PC-3 (cell line): ENCODE measurements at places on chromosomes 5 and 9.

DNA sequence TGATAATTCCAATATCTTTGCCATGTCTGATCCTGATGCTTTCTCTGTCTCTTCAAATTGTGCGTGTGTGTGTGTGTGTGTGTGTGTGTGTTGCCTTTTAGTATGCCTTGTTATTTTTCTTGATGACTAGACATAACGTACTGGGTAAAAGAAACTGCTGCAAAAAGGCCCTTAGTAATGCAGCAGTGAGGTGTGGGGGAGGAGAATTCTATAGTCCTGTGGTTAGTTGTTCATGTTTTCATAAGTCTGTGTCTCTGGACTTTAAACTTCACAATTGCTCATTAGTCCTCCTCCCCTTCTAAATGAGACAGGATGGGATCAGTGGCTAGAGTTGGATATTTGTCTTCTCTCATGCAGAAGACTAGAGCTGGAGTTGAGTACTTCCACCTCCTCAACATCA, 346.2 kb upstream of the IRX1 start:
- DNase-seq, result no peak

DNA sequence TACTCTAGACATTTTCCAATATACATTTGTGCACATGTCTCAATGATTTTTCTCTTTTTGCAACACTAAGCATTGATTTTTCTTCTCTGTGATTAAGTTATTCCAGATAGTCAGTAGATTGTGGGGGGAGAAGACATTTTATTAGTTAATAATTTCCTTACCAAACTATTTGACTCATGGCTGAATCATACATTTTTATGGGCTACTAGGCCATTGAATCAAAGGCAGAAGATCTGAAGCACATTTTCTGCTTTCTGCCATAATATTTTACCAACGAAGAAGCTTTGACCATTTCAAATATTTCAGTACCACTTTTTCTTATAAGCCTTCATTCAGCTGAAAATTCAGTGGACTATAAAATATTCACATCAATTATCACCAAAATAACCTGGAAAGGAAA, 175.6 kb downstream of the IRX2 start:
- peak; percentile 38 for DNase-seq

- no peak for DNase-seq
These were observed 13.0 kb downstream of the SMIM3 start for GRCh38 chr5:150791536-150791935.

- DNase-seq, result no peak
These were observed 155.5 kb upstream of the EPB41L4A start for GRCh38 chr5:112574536-112574935.

DNA sequence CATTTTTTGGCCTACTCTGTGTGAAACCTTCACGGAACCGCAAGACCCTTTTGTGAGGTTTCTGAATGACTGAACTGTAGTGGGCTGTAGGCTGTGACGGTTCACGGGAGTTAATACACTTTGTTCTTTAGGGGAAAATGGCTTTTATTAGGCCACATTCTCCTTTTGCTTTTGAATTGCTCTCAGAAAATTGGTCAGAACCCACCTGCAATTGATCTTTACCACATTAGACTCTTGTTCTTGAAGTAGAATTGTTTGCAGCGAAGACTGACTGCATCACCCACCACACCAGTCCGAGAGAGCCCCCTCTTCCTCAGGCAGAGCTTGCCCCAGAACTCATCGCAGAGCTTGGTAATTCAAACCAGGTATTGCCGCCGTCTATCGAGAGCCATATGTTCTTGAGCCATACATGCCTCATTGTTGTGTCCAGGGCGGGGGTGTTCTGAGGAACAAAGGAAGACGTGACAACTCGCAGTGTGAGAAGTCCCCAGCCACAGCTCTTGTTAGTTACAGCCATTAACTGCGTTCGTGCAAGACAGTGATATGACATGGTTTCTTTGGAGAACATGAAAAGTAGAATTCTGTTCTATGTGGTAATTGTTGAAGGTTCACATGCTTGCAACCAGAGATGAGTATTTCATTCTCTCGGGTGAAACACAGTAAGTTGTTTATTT, 166.4 kb upstream of the OTULINL start:
- no peak for DNase-seq

DNA sequence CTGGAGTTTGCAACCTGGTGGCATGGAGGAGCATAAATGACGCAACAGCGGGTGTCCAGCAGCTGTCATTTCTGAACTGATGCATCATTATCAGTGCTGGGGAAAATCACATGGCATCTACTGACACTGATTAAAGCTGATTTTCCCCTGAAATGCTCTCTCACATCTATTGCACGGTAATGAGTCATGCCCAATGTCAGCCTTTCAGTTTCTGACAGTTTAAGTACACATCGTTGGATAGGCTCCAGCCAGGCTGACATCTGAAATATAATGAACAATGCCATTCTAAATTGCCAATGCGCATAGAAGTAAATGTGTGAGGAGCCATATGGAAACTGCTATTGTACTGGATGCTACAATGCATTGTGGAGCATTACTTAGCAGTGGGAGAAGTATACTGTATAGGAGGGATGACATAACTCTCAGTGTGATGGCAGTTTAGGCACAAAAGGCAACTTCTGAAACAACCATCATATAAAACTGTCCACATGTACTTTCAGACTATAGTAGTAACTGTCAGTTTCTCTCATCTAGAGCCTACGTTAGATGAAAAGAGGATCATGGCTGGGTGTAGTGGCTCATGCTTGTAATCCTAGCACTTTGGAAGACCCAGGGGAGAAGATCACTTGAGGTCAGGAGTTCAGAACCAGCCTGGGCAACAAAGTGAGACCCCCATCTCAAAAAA, 389.3 kb upstream of the DMAC1 start:
- no peak for DNase-seq

GRCh38 chr5:175670372-175670771, 12.5 kb downstream of the HRH2 start:
- no peak for DNase-seq

GRCh38 chr5:77569409-77569808, 69.1 kb downstream of the OTP start:
- no peak for DNase-seq

DNA sequence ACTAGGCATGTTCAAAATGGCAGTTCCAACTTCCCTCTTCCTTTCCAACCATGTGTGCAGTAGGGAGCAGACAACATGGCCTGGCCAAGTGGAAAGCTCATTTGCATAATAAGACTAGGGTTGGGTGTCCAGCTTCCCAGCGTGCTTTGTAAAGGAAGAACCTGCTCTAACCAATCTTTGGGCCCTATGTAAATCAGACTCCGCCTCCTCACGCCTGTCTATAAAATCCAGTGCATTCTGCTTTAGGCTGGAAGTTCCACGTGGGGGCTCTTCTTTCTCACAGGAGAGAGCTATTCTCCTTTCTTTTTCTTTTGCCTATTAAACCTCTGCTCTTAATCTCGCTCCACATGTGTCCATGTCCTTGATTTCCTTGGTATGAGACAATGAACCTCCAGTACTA, 83.4 kb downstream of the GCNT1 start:
- DNase-seq, result no peak

- peak; percentile 55 for DNase-seq
These were observed 40.8 kb upstream of the SMU1 start for GRCh38 chr9:33117306-33117705.

DNA sequence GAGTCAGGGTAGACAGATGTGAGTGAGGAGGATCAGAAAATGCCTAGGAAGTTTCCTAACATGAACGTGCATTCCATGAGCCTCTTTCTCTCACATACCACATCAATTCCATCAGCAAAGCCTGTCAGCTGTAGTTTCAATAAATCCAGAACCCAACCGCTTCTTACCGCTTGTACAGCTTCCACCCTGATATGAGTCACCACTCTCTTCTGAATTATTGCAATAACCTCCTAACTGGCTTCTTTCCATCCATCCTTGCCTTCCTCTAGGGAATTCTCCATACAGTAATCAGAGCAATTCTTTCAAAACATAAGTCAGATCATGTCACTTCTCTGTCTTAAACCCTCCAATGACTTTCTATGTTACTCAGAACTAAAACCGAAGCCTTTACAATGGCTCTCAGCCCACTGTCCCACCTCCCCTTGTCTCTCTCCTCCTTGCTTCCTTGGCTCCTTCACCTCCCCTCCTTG, 8.1 kb upstream of the RAD23B start:
- peak; percentile 88 for DNase-seq
